ENCODE measurements at places on chromosomes 1 and 21.

GRCh38 chr1:161531986-161532643 lies 7.8 kb downstream of the HSPA6 start:
- DNase-seq = no peak

DNA sequence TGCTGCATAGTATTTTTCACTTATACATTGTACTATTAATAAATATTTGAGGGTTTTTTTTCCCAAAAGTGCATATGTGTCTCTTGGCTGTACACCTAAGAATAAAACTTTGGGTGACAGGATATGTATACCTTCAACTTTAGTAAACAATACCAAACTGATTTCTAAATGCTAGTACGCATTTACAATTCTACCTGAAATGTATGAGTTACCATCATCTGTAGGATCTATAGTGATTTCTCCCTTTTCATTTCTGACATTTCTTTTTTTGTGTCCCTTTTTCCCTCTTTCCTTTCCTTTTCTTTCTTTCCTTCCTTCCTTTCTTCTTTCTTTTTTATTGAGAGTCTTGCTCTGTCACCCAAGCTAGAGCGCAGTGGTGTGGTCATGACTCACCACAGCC lies 16.7 kb upstream of the BMP8B start:
- DNase-seq = no peak

DNA sequence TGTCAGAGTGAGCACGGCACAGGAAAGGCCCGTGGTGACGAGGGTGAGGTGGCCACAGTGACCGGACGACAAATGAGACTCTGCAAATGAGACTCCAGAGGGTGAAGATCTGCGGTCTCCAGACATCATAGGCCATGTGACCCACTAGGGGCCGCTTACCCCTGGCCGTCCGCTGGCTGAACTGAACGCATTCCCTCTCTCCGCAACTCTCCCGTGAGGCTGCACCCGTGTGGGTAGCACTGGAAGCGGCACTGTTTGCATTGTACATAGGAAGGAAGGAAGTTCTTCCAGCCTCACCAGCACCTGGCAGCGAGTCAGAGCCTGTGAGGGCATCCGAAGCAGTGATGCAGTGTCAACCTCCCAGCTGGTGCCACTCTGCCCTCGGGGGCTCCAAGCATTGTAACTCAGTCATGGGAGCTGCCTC lies 23.6 kb upstream of the SPSB1 start:
- DNase-seq = no peak

GRCh38 chr1:24704411-24705259 lies 40.6 kb upstream of the CLIC4 start:
- DNase-seq = no peak

DNA sequence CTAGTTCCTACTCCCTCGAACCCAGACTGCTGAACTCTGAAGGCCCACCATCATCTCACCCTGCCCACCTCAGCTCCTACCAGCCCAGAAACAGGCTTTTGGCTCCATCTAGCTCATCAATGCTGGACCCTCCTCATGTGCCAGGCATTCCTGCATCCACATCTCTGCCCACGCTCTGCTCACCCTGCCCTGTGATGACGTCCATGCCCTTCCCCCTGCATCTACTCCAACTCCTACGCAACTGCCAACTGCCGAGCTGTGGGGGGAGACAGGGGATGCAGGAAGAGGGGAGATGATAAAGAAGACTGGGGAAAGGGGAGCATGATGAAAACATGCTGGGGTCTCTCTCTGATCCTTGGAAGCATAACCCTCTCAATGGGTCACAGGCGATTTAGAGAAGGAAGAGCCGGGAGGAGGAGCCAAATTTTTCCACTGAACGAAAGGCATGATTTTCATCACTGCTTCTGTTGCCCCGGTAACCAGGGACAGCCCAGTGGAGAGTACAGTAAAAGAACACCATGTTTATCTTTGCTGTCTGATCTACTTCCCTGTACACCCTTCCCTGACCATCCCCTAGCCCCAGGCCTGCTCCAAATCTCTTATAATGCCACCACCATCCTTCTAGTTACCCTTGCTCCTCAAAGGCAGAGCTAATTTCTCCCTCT lies 44.3 kb downstream of the CD34 start:
- peak; percentile 30 for DNase-seq

DNA sequence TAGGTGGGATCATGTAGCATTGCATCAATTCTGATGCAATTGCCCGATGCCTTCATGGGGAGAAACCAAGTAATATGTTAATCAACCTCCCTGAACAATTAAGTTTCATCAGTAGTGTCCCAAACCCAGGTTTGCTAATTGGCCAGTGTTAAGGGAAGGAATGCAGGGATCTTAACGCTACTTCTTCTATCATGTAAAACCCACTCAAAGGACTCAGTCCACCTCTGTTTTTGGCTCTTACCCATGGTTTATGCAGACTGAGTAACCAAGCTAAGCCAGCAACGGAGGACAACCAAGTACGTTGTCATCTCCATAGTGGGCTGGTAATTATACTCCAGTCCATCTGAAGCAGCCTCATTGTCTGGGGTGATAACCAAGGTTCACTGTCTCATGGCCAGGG lies 203.0 kb upstream of the FMN2 start:
- no peak for DNase-seq

GRCh38 chr1:199573047-199573446 lies 454.5 kb upstream of the NR5A2 start:
- DNase-seq = no peak

DNA sequence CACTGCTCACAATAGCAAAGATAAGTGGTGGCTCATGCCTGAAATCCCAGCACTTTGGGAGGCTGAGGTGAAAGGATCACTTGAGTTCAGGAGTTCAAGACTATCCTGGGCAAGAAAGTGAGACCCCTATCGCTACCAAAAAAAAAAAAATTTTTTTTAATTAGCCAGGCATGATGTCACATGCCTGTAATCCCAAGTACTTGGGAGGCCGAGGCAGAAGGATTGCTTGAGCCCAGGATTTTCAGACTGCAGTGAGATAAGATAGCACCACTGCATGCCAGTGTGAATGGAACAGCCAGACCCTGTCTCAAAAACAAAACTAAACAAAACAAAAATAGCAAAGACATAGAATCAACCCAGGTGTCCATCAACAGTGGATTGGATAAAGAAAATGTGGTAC lies 50.6 kb downstream of the HSF2BP start:
- no peak for DNase-seq

- DNase-seq = no peak
Observed at GRCh38 chr1:39326836-39327235, 122.3 kb downstream of the MACF1 start.

DNA sequence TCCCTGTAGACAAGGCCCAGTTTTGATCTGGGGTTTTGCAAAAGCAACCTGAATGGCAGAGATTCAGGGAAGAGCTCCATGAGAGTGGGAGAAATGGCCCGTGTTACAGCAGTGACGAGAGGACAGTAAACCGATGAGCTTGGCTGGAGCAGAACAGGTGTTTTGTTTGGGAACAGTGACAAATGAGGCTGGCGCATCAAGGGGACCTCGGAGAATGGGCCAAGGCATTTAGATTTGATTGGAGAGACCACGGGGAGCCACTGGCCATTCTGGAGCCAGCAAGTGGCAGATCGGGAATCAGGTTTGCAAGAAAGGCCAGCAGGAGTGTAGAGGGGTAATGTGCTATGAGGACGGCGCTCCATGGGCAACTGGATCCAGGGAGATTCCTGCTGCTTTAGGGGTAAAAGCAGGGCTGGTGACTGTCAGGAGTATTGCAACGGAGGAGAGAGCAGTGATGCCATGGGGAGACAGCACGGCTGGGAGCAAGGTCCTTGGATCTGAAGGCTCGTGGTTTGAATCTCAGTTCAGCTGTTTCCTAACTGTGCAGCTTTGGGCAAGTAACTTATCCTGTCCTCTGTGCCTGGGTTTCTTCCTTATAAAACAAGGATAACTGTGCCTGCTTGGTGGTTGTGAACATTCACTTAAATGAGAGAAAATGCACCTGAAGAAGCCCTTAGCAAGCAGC lies 9.9 kb upstream of the KLHDC7A start:
- no peak for DNase-seq

DNA sequence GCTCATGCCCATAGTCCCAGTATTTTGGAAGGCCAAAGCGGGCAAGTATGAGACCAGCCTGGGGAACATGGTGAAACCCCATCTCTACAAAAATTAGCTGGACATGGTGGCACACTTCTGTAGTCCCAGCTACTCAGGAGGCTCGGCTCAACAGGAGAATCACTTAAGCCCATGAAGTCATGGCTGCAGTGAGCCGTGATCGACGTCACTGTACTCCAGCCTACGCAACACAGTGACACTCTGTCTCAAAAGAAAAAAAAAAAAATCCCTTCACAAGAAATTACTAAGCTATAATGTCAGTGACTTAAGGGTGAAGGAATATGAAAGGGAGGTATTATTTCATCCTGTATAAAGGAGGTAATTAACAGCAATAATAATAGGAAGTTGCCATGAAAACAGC lies 99.8 kb downstream of the ACBD6 start:
- no peak for DNase-seq

DNA sequence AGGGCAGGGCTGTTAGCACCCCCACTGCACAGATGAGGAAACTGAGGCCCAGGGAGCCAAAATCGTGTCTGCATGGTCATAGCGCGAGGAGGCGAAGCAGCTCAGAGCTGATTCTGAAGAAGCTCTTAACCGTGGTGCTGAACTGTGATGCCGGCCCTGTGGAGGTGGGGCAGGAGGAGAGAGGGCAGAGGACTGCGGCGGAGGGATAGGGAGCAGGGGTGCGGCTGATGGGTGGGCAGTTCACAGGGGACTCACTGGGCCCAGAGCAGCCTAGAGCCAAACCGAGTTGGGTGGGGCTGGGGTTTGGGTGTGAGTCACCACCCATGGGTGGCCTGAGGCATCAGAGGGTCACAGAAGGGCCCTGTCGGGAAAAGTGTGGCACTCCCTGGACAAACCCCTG lies 74.7 kb downstream of the RAP1GAP start:
- DNase-seq = no peak

DNA sequence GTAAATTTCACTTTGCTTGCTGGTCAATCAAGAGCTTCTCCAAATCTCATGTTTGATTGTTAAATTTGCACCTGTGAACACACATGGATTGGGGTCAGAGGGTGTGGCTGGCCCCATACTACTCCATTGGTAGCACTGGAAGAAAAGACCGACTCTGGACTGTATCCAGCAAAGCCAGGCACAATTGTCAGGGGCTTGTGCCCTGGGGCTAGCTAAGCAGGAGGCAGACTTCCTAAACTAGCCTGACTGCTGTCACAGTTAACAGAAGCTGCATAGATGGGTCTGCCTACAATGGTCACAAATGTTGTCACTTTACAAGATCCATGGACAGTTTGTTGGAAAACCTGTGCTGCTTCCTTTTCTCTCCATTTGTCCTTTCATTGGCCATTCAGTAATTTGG lies 421.0 kb downstream of the DSCAM start:
- no peak for DNase-seq

DNA sequence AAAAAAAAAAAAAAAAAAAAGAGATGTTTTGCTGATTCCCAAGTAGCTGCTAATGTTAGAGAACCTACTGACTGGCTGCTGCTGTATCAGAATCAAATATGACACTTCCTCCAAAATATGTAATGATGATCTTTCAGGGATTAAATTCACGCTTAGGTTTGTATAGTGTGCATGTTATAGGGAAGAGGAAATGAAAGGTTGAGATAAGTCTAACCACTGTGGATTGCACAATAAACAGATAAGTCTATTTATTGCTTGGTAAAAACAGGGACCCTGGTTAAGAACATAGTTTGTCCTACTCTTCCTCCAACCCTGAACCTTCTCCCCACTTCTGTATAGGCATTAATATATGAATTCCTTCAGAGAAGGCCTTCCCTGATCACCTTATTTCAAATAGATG lies 13.2 kb downstream of the RC3H1 start:
- no peak for DNase-seq

GRCh38 chr1:2229037-2229864 lies 1.1 kb downstream of the SKI start:
- DNase-seq = peak; percentile 85

GRCh38 chr1:90964444-90965035 lies 57.3 kb downstream of the ZNF644 start:
- DNase-seq = no peak

- no peak for DNase-seq
Observed at GRCh38 chr1:233597489-233597901, 16.4 kb upstream of the KCNK1 start.

DNA sequence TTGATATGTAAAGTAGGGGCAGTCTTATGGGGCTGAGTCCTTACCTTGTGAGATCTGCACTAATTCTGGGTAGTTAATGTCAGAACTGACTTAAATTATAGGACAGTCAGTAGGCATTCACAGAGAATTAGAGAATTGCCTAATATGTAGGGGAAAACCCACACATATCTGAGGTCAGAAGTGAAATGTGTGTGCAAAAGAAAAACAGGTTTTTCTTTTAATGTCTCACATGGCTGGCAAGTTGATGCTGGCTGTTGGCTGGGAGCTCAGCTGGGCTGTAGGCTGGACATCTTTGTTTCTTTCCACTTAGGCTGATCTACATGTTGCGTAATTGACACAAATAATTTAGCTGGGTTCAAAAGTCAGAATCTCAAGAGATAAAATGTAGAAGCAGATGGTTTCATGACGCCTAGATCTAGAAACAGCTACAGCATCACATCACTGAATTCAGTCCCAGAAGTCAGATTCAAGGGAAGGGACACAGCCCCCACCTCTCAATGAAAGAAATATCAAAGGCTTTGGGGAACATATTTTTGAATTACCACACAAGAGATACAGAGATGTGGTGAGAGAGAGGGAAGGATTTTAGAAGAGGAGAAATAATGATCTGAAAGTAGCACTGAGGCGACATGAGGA lies 98.9 kb downstream of the TNFSF18 start:
- no peak for DNase-seq

DNA sequence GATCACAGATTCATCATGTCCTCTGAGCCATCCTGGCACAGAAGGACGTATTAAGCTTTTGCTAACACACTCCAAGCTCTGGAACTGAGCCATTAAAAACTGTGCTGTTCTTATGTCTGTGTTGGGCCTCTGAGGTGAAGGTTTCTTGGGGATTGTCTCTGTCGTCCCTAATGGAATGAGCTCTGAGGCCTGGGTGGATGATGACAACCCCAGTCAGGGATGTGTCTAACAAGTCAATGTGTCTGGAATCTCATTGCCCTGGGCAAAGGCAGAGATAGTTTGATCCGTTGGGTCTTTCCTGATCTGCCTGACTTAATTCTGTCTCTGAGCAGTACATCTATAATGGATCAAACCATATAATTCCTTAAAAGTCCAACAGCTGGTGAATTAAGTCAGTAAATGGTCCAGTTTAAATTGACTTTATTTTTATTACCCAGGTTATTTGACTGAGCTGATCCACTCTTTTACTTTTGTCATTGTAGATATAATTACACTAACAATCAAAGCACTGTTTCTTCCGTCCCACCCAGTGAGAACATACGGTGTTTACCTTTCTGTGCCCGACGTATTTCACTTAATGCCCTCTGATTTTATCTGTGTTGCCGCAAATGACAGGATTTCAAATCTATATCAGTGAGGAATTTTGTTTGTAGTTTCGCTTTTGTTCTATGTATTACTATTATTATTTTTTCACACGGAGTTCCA lies 38.8 kb upstream of the OR2B11 start:
- DNase-seq = no peak

GRCh38 chr21:38849776-38850175 lies 44.0 kb downstream of the ETS2 start:
- DNase-seq = no peak

Data from pancreas (tissue), 10 donors.